A172 (cell line): ENCODE measurements at places on chromosomes 6 and 20. TPM values are rescaled to one million over a fixed set of nuclear protein-coding genes. Genes with fewer than 3 reads are reported as not detected.

GRCh38 chr20:32762754-32763201, 593 bp downstream of the DNMT3B start:
- DNase-seq, result no peak

GRCh38 chr6:157925771-157926170, 55.9 kb upstream of the SYNJ2 start:
- no peak for DNase-seq

DNA sequence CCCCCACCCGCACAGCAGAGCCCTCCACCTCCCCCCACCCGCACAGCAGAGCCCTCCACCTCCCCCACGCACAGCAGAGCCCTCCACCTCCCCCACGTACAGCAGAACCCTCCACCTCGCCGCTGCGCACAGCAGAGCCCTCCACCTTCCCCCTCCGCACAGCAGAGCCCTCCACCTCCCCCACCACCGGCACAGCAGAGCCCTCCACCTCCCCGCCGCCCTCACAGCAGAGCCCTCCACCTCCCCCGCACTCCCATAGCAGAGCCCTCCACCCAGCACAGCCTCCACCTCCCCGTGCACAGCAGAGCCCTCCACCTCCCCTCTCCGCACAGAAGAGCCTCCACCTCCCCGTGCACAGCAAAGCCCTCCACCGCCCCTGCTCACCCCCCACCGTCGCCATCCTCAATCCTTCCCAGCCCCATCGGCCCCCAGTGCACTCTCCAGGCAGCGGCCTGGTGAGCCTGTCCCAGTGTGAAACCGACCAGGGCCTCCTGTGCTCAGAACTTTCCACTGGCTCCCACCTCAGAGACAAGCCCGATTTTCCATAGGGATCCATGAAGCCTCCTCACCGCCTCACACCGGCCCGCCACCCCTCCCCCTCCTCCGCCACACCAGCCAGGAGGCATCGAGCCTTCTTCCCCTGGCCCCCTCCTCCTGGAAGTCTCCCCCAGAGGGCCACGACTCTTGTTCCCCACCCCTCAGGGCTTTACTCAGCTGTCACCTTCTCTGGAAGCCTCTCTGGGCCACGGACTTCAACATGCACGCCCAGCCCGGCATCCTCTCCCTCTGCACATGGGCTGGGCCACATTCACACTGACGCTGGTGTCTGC, 347.1 kb downstream of the ZFAND3 start:
- DNase-seq, result no peak

GRCh38 chr6:82248273-82248735, 760 bp upstream of the IBTK start:
- DNase-seq, result peak; percentile 48

DNA sequence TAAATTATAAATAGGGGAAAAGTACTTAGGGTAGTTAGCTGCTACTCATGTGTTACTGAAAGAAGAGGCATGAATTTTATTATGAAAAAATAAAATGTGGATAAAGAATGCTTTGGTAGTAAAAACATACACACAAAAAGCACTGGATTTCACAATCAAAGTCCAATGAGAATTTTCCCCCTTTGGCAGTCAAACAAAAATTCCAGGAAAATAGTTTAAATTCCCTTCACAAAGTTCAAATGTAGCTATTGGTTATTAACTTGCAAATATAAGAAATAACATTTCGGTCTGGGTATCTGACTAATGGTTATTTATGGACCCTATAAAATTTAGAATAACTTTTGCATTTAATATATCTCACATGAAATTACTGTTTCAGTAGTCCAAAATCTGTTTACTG, 210.4 kb downstream of the FOXC1 start:
- no peak for DNase-seq

DNA sequence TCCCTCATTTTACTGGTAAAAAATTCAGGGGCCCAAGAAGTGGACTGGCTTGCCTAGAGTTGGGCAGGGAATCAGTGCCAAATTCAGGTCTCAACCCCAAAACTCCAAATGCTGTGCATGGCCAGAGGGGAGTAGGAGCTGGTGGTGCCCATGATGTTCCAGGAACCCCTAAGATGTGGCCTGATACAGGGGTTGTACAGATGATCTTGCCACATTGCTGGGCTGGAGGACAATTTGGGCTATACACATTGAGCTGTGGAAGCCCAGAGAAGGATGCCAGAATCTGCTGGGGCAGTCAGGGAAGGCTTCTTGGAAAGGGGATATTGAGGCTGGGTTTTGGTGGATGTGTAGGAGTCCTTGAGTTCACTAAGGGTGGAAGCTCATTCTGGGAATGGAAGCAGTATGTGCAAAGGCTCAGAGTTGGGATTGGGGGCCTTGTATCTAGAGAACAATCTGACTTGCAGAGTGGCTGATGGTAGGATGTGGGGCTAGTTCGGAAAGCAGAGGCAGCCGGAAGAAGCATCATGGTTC, 38.0 kb upstream of the APCDD1L start:
- DNase-seq, result no peak

GRCh38 chr6:144365271-144365670, 80.1 kb downstream of the UTRN start:
- DNase-seq, result no peak

DNA sequence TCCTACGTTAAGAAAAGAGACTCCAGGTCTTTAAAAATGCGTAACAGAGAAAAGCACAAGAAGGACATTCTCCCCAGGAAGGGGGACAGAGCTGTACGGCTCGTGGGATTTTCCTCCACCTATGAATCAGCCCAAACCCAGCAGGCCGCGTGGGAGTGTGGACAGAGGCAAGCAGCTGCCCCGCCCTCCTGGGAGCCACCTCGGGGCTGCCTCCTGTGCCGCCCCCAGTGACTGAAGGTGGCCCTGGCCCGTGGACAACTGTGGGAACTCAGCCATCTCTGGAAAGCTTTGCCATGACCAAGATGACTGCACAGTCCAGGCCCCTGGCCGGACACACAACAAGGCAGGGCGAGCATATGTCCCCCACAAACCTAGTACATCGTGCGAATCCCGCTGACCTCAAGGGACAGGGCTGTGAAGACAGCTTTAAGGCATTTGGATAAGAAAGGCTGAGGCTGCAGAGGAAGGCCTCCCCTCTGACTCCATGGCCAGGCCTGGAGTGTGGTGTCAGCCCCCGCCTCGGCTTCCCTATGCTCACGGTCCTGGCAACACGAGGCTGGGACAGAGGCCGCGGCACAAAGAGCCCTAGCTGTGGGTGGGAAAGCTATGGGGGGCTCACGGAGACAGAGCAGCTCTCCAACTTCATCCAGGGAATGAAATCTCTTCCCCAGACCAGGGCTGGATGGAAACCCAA, 26.9 kb downstream of the PXDC1 start:
- no peak for DNase-seq

GRCh38 chr20:47558295-47559066, 56.8 kb downstream of the NCOA3 start:
- no peak for DNase-seq

GRCh38 chr6:308768-309167, 16.5 kb downstream of the DUSP22 start:
- DNase-seq, result no peak

DNA sequence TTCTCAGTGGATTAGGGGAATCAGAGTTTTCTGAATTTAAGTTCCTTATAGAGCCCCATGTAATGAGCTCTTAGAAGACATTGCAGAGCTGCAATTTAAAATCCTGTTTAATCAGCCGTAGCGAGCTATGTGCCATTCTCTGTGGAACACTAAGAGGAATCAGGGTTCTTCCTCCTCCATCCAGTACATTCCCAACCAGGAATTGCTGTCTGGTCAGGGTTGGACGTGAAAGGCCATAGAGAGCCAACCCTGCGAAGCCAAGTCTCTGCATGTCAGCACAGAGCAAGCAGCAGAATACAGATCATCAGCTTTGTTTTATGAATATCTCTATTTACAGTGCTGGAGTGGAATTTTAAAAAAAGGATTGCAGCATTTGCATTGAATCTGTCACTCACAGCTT, 366.0 kb downstream of the LAMA2 start:
- no peak for DNase-seq

DNA sequence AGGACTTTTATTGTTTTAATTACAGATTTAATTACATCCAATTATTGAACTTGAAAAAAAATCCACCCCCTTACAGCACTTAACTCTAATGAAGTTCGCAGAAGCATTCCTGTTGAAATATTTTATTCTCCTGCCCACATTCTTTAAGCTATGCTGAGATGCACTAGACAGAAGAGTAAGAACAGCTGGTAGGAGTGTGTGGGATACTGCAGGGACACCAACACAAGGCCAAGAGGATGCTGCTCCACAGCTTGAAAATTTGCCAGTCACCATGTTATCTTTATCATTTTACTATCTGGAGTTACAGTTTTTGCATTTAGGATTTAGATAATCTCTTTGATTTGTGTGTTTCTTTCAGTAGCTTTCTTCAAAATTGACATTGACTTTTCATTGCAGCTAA, 180.7 kb downstream of the EPHA7 start:
- no peak for DNase-seq

- DNase-seq, result no peak
These were observed 118.6 kb downstream of the PLCB1 start for GRCh38 chr20:8250539-8251200.

- no peak for DNase-seq
These were observed 500 bp downstream of the LTV1 start for GRCh38 chr6:143843677-143843999.

- DNase-seq, result peak; percentile 34
These were observed 28.9 kb downstream of the KIAA1755 start for GRCh38 chr20:38231531-38232121.

DNA sequence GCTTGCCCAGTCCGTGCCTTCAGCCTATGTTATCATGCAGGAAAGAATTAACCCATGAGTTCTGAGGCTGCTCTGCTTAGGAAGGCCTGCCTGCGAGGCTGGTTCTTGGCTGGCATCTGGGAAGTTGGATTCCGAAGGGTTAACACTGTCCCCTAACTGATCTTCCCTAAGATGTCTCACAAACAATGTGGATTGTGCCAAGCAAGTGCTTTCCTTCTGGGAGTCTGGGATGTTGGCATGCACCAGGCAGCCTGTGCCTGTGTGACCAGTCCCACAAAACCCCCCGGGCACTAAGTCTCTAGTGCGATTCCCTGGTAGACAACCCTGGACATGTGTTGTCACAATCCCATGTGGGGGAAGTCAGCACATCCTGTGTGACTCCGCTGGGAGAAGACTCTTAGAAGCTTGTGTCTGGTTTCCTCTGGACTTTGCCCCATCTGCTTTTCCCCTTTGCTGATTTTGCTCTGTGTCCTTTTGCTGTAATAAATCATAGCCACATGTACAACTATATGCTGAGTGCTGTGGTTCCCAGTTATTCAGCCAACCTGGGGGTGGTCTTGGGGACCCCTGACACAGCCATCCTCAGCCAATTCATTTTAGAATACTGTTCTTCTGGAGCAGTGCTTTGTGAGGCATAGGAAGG, 83.8 kb downstream of the SLC22A23 start:
- no peak for DNase-seq

DNA sequence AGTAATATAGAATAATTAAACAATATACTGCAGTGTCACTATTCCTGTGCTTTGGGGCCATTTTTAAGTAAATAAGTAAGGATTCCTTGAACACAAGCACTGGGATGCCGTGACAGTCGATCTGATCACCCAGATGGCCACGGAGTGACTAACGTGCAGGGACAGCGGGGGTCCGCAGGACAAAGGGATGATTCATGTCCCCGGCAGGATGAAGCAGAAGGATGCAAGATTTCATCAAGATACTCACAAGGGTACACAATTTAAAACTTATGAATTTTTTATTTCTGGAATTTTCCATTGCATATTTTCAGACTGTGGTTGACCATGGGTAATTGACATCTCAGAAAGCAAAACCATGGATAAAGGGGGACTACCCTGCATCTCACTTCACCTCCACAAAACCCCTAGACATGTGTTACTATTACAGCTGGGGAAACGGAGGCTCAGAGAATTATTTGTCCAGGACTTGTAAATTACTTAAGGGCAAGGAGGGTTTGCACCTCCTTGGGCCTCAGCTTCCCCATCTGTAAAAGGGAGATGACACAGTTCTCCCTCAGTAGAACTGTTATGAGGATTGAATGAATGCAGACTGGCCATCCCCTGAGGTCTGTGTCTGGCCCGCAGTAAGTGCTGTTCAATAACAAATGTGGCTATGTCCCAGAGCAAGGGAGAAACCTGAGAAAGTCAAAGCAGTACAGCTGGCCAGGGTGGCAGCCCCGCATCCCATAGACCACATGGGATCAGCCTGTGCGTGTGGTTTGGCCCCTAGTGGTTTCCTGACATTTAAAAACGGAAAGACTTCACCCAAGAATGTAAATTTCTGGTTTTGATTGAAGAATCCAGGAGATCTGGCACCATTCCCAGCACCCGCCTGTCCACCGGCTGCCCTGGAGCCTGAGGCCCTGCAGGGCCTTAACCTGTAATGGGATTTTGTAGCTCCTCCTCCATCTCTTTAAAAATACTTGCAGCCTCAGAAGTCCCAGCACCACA, 235.5 kb downstream of the BMP7 start:
- peak; percentile 91 for DNase-seq

- DNase-seq, result no peak
These were observed 97.7 kb downstream of the GRM4 start for GRCh38 chr6:34047913-34048867.

DNA sequence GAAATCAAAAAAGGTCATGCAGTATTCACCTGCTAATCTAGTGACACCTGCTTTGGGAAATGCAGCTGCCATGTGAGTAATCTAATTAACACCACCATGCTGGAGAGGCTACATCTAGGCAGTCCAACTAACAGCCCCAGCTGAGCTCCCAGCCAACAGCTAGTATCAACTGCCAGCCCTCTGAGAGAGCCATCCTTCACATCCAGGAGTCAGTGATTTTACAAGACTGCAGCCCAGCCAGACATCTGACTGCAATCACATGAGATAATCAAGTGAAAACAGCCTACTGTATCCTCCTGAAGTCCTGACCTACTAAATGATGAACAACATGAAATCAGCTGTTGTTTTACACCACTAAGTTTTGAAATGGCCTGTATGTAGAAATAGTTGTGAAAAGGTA, 298.4 kb downstream of the TRDN start:
- DNase-seq, result no peak

DNA sequence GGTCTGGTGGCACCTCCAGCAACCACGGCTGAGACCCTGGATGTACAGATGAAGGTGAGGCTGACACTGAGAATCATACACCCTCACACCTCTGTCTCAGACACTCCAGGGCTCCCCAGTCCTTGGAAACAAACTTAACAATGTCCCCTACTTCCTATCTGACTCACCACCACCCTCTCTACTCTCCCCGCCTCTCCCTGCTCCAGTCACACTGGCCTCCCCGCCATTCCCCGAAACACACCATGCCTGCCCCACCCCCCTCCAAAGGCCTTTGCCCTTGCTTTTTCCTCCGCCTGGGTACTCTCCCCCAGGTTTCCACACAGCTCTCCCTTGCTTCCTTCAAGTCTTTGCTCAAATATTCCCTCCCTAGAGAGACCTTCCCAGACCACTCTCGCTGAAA, 16.3 kb downstream of the BPI start:
- no peak for DNase-seq

The WFDC6 gene
- not detected in 2 replicates for total RNA-seq

The GTSF1L gene
- not detected in 2 replicates for total RNA-seq

The MYLK4 gene
- 0.12 and 0.24 TPM in 2 replicates for total RNA-seq

The CPNE5 gene
- total RNA-seq, result 0.24 TPM in 1 of 2 replicates, not detected in the other

The EEF1E1 gene
- 114 and 117 TPM in 2 replicates for total RNA-seq

The SLC12A5 gene
- total RNA-seq, result 0.90 and 3.4 TPM in 2 replicates

The RAET1E gene
- 0.22 and 1.0 TPM in 2 replicates for total RNA-seq

The TULP4 gene
- 47.7 and 68.4 TPM in 2 replicates for total RNA-seq

The LGSN gene
- total RNA-seq, result not detected in 2 replicates

The ABHD16B gene
- not detected in 2 replicates for total RNA-seq

The BACH2 gene
- 0.03 and 0.65 TPM in 2 replicates for total RNA-seq

The C6orf58 gene
- 0.21 and 0.24 TPM in 2 replicates for total RNA-seq

The HSF2 gene
- total RNA-seq, result 43.2 and 51.4 TPM in 2 replicates

The CYP21A2 gene
- total RNA-seq, result 0.05 TPM in 1 of 2 replicates, not detected in the other

The TNXB gene
- total RNA-seq, result 45.0 and 45.7 TPM in 2 replicates

The FAM162B gene
- total RNA-seq, result not detected in 2 replicates

The NEU1 gene
- 101 and 107 TPM in 2 replicates for total RNA-seq

The ANKEF1 gene
- total RNA-seq, result 4.2 and 4.4 TPM in 2 replicates

The MYLK2 gene
- total RNA-seq, result 0.55 and 0.91 TPM in 2 replicates

The CD24 gene
- 20.4 and 26.9 TPM in 2 replicates for total RNA-seq

The PRPH2 gene
- total RNA-seq, result not detected in 2 replicates
